ENCODE measurements at places on chromosomes 7 and 10. TPM values are rescaled to one million over a fixed set of nuclear protein-coding genes. Genes with fewer than 3 reads are reported as not detected.

OPALIN gene
- polyA plus RNA-seq: not detected

CRYGN gene
- not detected for polyA plus RNA-seq

NAT16 gene
- polyA plus RNA-seq: not detected

BICC1 gene
- 0.24 TPM for polyA plus RNA-seq

SFTPA1 gene
- polyA plus RNA-seq: not detected
